Tongue (tissue), 3 donors: ENCODE measurements at places on chromosomes 3 and 15.

- DNase-seq, result no peak
Observed at GRCh38 chr15:41337631-41338522, 5.2 kb downstream of the NUSAP1 start.

GRCh38 chr15:69760890-69761568, 308.4 kb downstream of the RPLP1 start:
- no peak for DNase-seq

DNA sequence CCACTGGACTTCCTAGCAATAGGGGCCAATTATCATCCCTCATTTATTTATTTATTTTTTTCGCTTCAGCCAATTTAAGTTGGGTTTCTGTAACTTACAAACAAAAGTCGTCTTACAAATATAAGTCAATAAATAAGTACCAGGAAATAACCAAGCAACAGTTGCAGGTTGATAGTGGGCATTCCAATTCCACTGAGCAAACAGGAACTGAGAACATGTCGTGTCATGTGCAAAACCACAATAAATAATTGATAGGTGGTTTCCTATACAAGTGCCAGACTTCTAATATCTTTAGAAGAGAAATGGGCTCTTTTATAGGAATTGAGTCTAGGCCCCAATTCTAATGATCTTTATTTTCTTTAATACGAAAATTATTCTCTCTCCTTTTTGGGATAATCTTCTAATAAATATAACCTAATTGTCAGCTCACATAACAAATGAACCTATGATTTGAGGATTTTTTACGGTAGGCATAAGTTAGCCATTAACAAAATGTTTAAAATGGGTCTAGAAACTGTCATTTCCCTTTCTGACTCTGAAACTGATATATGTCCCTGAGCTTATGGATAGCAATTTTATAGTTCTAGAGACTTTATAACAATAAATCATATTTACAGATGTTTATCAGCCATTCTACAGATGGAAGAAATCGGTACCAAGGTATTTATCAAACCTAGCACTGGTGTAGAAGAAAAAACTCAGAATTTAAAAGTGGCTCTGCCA, 571.8 kb downstream of the FOXP1 start:
- DNase-seq, result no peak

GRCh38 chr3:14831916-14832450, 13.2 kb downstream of the FGD5 start:
- no peak for DNase-seq

DNA sequence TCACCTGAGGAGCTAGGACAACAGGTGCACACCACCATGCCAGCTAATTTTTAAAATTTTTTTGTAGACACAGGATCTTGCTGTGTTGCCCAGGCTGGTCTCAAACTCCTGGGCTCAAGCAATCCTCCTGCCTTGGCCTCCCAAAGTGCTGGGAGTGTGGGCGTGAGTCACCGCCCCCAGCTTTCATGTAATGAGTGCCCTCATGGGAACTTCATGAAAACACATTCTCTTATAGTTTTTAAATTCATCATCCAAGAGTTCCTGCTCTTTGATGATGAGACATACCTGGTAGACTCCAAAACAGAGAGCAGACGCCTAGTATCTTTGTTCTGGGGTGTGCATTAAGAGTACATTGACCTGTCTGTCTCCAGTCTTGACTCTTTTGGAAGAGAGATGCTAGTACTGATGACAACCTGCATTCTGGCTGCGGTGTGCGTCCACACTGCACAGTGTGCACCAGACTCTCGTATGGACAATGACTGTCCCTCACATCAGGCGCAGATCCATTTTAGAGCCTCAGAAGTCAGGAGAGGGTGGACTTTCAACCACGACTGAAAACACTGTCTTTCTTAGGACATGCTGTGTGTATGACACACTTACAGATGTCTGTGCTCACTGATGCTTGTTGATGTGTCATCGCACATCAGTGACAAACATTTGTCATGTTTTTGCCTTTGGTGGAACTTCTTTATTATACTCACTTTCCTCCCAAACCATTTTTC, 2.0 kb downstream of the NRROS start:
- DNase-seq, result no peak

- DNase-seq, result peak; percentile 91
Observed at GRCh38 chr3:14947100-14947885, at the start of gene NR2C2. Gene NR2C2 (plus strand): TSS chr3:14947583. CDS start chr3:15003915, 56,332 bp downstream.

- DNase-seq, result no peak
Observed at GRCh38 chr3:42189001-42189460, 77.0 kb downstream of the CCK start.

DNA sequence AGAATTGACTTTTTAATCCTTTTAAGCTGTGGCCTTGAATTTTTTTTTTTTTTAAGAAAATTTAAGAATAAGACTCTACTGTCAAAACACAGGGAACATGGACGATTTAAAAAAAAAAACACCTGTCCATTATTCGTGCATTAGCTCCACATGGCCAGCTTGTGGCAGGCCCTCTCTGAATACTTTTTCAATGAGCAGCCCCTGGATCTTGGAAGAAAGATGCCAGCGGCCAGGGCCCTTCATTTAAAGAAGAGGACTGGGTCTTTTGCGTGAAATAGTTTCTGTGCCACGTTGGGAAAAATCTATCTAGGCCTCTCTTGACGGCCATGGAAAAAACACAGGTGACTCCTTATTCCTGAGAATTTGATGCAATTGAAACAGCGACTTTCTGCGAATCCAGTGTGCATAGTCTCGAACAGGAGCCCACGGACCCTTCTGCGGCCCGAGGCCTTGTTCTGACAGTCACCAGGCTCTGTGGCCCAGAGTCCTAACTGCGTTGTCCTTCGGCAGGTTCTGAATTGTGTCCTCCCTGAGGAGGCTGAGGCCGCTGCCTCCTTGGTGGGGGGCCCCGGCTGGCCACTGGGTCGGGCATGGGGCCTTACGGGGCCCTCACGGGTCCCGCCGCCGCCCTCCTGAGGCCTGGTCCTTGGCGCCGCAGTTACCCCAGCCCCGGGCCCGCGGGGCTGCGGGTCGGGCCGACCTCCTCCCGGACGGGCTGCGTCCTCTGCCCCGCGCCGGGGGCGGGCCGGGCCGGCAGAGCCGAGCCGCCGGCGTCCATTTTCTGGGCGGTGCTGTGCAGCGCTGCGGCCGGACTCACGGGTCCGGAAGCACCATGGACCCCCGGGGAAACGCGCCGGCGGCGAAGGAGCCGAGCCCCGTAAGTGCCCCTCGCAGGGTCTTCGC, 33.5 kb downstream of the ZBTB38 start:
- peak; percentile 70 for DNase-seq
